Right cardiac atrium (tissue), 5 donors: ENCODE measurements at places on chromosomes 4 and X. TPM values are rescaled to one million over a fixed set of nuclear protein-coding genes. Genes with fewer than 3 reads are reported as not detected.
A peak's percentile ranks its signal among the peaks of the same experiment; 100 is the strongest.

DNA sequence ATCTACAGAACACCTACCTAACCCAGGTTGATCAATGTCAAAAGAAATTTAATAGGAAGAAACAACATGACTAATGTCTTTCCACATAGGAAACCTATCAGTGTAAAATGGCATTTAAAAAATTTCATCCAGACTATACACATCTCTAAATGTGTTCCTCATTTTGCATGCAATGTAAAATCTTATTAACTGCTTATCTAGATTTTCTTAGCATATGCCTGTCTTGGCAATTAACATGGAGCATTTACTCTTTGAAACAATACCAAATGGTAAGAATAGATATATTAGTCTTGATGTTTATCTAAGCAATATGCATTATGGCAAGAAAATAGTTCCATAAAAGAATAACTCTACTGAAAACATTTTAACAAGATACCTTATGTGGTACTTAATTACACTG, 199.8 kb downstream of the TRAM1L1 start:
- DNase-seq, result no peak

- no peak for DNase-seq
Measured at GRCh38 chr4:2356123-2357069, 62.0 kb downstream of the ZFYVE28 start.

DNA sequence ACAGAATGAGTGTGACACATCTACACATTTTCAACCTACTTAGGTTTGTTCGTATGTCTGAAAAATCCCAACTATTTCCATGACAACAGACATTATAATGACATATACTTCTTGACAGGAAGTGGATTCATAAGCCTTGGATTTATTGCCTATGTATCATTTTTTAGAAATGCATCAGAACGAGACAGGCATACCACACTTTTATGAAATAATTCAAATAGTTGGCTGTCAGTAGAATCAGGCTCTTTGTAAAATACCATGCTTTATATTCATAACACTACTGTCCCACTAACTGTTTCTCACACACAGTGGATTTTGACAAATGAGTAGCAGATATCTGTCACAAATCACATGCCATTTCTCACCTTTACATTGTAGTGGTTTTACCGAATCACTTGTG, 173.2 kb downstream of the BEND2 start:
- no peak for DNase-seq

The HTR2C gene
- not detected for total RNA-seq

The NWD2 gene
- total RNA-seq, result not detected

The CXCL6 gene
- total RNA-seq, result not detected

- no peak for DNase-seq
Measured at GRCh38 chrX:106247162-106247561, 79.1 kb downstream of the PWWP3B start.

The FAM47C gene
- total RNA-seq, result not detected

DNA sequence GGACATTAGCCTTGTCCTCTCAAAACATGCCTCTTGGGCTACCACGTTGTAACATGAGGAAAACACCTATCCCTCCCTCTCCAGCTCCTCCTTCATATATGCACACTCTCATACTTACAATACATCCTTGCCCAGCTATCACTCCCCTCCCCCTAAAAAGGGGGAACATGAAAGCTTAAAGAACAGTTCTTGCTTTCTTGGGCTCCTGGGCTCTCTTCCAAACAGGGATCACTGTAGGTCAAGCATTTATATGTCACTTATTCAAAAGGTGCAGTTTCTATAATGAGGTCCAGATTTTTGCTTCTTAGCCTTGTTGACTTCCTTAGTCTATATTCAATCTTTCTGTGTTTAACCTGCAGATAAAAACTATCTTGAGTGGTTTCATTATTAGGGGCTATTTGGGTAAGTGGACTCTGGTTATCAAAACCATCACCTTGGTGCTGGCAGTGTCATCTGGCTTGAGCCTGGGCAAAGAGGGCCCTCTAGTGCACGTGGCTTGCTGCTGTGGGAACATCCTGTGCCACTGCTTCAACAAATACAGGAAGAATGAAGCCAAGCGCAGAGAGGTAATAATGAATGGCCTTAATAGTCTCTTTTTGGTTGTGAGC, 119.4 kb downstream of the AKAP4 start:
- DNase-seq, result peak; percentile 71

- no peak for DNase-seq
Measured at GRCh38 chrX:150533863-150534262, 34.6 kb upstream of the MTM1 start.

The NUDT10 gene
- 0.22 TPM for total RNA-seq

- peak; percentile 76 for DNase-seq
Measured at GRCh38 chrX:71910643-71910985, at the start of gene NHSL2. TSS of gene NHSL2 (plus strand) at chrX:71910845.

- no peak for DNase-seq
Measured at GRCh38 chrX:20620306-20620705, 353.6 kb upstream of the RPS6KA3 start.

GRCh38 chrX:105349476-105349875, 129.0 kb upstream of the TEX13A start:
- DNase-seq, result no peak

The SCML2 gene
- 1.2 TPM for total RNA-seq

GRCh38 chr4:164606478-164606877, 147.5 kb upstream of the SMIM31 start:
- DNase-seq, result no peak

- DNase-seq, result no peak
Measured at GRCh38 chr4:145881989-145882388, 56.6 kb downstream of the ZNF827 start.

The CNOT6L gene
- total RNA-seq, result 27.1 TPM

The EVC2 gene
- total RNA-seq, result 3.3 TPM

The FDCSP gene
- not detected for total RNA-seq

DNA sequence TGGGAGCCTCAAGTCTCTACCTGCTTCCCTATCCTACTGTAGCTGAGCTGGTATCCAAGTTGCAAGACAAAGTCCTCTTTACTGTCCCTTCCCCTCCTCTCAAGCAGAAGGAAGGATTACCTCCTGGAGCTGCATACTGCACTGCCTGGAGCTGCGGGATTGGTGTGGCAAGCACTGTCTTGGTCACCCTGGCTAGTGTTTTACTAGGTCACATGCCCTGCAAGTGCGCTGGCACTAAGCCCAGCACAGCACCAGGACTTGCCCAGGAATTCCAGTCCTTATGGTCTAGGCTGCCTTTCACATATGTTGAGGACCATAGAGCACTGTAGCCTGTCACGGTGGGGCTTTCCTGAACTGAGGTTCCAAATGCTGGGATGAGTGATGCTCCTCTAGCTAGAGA, 227.3 kb upstream of the ZC4H2 start:
- no peak for DNase-seq

- no peak for DNase-seq
Measured at GRCh38 chr4:101584306-101584705, 206.2 kb upstream of the BANK1 start.

The GEMIN8 gene
- 9.6 TPM for total RNA-seq

- DNase-seq, result no peak
Measured at GRCh38 chrX:8364369-8365141, 100.1 kb upstream of the VCX3B start.

The FAM149A gene
- 16.0 TPM for total RNA-seq

- no peak for DNase-seq
Measured at GRCh38 chr4:98572697-98573096, 85.7 kb downstream of the TSPAN5 start.

DNA sequence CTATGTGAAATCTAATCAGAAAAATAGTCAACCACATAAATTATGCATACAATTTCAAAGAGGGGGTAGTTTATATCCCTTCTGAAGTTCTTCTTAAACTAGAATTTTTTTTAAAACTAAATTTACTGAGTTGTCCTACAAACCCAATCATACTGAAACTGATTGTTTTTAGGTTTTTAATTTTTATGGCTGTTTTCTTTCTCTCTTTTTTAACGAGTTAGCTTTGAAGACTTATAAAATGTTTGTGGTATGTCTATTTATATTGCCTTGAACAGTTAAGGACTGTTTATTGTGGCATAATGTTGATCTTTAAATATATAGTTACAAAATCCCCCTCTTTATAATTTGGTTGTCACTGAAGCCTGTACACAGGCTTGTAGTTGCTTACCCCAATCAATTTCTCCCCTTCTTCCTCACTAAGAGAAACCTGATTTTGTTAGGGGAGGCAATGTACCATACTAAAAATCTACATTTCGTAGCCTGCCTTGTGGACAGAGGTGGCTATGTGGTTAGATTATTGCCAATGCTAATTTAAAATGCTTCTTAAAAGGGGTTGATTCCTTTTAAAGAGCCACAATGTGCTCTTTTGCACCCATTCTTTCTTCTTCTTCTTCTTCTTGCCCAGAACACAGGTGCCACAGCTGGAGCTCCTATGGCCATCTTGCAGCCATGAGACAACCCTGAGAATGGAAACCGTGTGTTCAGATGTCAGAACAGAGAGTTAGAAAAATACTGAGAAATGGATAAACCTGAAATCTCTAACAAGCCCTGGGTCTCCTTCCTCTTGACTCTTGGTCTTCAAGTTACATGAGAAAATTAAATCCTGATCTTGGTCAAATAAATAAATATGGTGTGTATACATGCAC, 102.7 kb upstream of the ZNF827 start:
- no peak for DNase-seq

DNA sequence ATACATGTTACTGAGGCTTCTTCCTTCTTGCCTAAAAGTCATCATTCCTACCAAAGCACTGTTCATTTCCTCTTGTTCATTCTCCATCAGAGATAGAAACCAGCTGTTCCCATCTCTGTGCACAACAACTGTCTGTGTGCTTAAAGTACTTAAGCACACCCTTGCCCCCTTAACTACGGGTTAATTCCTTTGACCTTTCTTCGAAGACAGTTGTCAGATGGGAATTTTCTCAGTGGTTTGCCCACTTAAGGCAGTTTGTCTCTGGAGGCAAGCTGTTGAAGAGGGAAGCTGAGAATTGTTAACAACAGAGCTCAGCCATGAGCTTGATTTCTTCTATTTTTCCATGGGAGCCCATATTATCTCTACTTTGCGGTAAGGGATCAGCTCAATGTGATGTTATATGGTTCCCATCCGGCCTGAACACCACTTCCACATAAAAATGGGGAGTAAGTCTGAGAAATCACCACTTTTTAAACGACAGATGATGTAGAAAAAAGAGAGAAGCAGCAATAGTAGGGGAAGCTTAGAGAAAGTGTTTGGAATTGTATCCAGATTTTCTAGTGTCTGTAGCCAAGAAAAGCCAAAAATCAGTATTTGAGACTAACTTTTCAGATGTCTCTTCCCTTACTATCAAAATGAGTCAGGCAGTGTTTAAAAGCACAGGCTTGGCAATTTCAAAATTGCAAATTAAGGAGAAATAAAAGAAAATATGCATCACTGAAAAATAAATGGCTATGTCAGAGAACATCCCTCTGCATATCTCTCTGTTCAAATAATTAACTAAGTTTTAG, 194.4 kb downstream of the SLIT2 start:
- DNase-seq, result no peak

- DNase-seq, result no peak
Measured at GRCh38 chrX:73447311-73447794, 500 bp downstream of the CDX4 start.

- peak; percentile 21 for DNase-seq
Measured at GRCh38 chrX:114584375-114584943, 573 bp downstream of the HTR2C start.
